ENCODE measurements at places on chromosomes 12 and 14.

GRCh38 chr12:112947314-112947713 lies 9.0 kb downstream of the OAS3 start:
- H3K36me3 ChIP-seq, result peaks cover 41% of the 10 kb centered on the region
- no peak overlapping the region for H3K27ac ChIP-seq
- H3K27me3 ChIP-seq, result no peaks in the 10 kb centered on the region
- no peak overlapping the region for H3K4me3 ChIP-seq

DNA sequence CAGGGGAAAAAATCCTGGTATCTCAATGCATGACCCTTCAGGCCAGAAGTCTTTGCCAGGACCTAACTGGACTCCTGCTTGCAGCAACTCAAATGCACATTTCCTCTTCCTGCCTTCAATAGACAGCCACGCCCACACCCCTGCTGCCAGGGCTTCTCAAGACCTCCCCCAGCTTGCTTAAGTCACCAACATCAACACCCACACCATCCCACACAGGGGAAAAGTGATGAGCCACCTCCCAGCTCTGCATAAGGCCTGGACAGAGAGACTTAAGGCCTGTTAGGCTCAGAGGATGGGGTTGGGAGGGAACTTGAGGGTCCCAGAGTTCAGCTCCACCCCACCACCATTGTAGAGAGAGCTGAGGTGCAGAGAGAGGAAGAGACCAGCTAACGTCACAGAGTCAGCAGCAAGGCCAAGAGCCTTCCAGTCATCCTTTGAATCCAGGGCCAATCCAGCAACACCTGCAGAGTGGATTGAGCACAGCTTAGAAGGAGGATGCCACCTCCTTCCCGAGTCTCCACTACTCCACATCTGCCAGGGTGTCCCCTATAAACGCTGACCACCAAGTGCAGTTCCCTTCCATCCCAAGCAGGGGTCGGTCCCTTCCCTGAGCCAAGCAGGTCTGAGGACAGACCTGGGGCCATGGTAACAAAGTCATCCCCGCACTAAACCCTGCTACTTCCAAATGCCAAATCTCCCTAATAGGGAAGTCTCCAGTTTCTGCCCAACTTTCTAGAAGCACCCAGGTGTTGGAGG lies 50.0 kb downstream of the KDM2B start:
- peak overlapping the region; percentile 52 for H3K27ac ChIP-seq
- peaks cover 24% of the 10 kb centered on the region for H3K36me3 ChIP-seq
- H3K4me3 ChIP-seq, result no peak overlapping the region
- peak; percentile 47 for DNase-seq

GRCh38 chr12:111045941-111046340 lies 125.6 kb upstream of the MYL2 start:
- no peaks in the 10 kb centered on the region for H3K27me3 ChIP-seq
- DNase-seq, result no peak
- no peaks in the 10 kb centered on the region for H3K4me1 ChIP-seq
- no peak overlapping the region for H3K4me3 ChIP-seq

DNA sequence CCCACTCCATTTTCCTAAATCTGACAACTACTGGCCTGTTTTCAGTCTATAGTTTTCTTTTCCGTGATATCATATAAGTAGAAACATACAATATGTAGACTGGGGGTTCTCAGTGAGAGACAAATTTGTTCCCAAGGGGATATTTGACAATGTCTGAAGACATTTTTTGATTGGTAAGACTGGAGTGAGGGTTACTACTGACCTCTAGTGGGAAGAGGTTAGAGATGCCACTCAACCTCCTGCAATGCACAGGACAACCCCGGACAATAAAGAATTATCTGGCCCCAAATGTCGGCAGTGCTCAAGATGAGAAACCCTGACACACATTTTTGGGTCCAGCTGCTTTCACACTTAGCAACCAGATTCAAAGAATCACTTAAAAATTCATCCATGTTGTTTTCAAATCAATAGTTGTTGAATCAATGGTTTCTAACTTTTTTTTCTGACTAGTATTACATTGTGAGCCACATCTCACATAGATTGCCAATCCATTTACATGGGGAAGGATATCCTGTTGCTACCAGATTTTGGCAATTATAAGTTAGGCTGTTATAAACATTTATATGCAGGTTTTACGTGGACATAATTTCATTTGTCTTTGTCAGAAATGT lies 307.1 kb downstream of the RPL10L start:
- H3K27me3 ChIP-seq, result no peaks in the 10 kb centered on the region
- no peak overlapping the region for H3K4me3 ChIP-seq
- H3K27ac ChIP-seq, result no peak overlapping the region
- no peaks in the 10 kb centered on the region for H3K4me1 ChIP-seq
- no peak for DNase-seq

DNA sequence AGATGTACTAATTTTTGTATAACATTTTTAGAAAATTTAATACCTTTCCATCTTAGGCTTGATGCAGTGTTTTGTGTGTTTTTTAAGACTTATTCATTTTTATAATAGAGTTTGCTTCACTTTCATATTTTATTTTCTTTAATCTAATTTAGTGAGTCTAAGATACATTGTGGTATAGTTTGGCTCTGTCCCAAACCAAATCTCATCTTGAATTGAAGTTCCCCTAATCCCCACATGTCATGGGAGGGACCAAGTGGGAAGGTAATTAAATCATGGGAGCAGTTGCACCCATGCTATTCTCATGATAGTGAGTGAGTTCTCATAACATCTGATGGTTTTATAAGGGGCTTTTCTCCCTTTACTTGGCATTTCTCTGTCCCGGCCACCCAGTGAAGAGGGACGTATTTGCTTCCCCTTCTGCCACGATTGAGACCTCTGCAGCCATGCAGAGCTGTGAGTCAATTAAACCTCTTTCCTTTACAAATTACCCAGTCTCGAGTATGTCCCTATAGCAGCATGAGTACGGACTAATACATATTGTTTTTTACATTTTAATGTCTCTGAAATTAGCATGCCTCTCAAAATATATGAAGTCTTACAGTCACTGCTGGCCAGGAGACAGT lies 34.9 kb downstream of the GABARAPL1 start:
- no peak overlapping the region for H3K27ac ChIP-seq
- no peaks in the 10 kb centered on the region for H3K36me3 ChIP-seq
- DNase-seq, result no peak
- H3K27me3 ChIP-seq, result no peaks in the 10 kb centered on the region
- H3K4me3 ChIP-seq, result no peak overlapping the region

- H3K4me3 ChIP-seq, result no peak overlapping the region
- no peak for DNase-seq
- H3K36me3 ChIP-seq, result no peaks in the 10 kb centered on the region
- no peaks in the 10 kb centered on the region for H3K4me1 ChIP-seq
- H3K27ac ChIP-seq, result no peak overlapping the region
These were observed 102.2 kb downstream of the RASSF9 start for GRCh38 chr12:85733984-85734383.

DNA sequence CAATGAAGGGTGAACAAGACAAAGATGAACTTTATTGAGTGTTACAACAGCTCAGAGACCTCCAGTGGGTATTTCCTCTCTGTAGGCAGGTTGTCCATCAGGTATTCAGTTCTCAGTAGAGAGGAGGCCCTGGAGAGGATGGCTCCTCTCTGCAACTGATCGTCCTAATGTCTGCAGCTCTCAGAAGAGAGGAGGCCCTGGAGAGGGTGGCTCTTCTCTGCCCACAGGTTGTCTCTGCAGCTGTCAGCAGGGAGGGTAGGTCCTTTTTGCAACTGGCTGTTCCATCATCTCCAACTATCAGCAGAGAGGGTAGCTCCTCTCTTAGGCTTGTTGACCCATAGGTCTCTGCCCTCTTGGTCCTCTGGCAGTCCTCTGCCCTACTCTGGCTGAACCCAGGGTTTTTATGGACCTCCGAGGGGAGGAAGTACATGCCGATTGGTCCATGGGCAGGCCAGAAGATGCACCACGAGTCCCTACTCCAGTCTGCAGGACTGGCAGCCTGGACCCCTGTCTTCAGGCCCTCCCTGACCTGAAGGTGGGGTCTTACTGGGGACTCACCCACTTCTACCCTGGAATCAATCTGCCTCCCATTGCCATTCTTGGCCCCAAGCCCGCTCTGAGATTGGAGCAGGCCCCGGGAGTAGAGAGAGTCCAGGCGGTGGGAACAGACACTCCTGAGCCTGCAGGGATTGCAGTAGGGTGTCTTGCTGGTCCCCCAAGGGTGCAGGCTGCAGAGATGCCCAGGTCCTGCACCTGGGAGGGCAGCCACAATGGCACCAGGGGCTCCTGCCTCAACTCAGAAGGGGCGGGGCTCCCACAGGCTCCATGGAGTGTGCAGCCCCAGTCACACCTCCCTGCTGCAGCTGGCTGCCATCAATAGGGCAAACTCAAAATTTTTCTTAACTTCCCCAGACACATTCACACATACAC lies 2.3 kb downstream of the TMEM116 start:
- no peak overlapping the region for H3K4me3 ChIP-seq
- no peaks in the 10 kb centered on the region for H3K36me3 ChIP-seq
- H3K27me3 ChIP-seq, result no peaks in the 10 kb centered on the region

DNA sequence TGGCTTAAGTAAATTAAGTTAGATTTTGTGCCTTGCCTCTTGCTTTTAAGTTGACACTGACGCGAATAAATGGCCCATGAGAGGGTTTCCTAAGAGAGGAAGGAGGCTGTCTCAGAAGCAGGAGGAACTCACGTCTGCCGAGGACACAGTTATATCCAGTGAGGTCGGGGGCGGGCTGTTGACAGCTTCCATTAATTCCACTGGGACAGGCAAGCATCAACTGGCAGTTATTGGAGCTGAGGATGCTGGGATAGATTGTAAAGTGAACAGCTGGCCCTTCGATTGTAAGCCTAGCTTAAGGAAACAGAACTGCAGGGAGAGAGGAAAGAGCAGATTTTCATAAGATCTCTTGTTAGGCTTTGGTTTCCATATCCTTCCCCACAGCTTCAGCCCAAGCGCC lies 399.2 kb downstream of the IPO8 start:
- no peak for DNase-seq
- no peaks in the 10 kb centered on the region for H3K36me3 ChIP-seq
- no peaks in the 10 kb centered on the region for H3K27me3 ChIP-seq
- H3K27ac ChIP-seq, result no peak overlapping the region
- no peak overlapping the region for H3K4me3 ChIP-seq

GRCh38 chr12:31298515-31298910 lies 27.4 kb downstream of the SINHCAF start:
- H3K36me3 ChIP-seq, result peaks cover 41% of the 10 kb centered on the region
- H3K4me3 ChIP-seq, result no peak overlapping the region
- no peaks in the 10 kb centered on the region for H3K27me3 ChIP-seq
- H3K27ac ChIP-seq, result no peak overlapping the region
- DNase-seq, result no peak

DNA sequence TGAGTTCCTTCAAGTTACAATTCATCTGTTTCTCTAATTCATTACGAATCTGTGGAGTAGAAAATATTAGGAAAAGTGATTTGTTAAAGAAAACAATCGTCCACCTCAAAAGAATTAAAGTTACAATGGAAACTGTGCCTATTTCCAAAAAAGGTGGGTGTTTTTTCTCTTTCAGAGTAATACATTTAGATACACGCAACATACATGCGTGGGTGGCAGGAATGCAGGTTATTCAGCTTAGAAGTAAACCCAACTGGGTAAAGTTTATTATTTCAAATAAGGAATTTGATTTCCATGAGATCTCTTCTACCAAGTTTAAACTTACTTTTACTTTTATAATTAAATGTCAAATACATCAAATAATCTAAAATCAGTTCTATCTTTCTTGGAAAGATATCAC lies 52.2 kb downstream of the SSH1 start:
- no peaks in the 10 kb centered on the region for H3K27me3 ChIP-seq
- H3K4me3 ChIP-seq, result no peak overlapping the region
- no peaks in the 10 kb centered on the region for H3K4me1 ChIP-seq
- no peak for DNase-seq
- peaks cover 41% of the 10 kb centered on the region for H3K36me3 ChIP-seq

DNA sequence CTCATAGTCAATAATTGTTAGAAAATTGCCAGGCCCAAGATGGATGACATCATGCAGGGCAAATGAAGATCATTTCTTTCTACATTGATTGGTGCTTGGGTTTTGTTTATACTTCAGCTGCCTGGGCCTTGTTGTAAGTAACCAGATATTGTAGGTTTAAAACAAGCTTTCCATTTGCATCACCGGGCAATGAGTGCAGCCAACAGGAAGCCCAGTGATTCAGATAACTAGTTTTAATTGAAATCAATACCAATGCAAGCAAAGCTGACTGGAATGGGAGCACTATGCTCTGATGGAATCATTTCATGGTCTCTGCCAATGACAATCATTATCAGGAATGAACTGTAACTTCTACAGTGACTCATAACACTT lies 279.3 kb downstream of the DUSP6 start:
- H3K27ac ChIP-seq, result no peak overlapping the region
- no peak for DNase-seq
- no peaks in the 10 kb centered on the region for H3K27me3 ChIP-seq
- no peak overlapping the region for H3K4me3 ChIP-seq
- no peaks in the 10 kb centered on the region for H3K36me3 ChIP-seq
- no peaks in the 10 kb centered on the region for H3K4me1 ChIP-seq

GRCh38 chr14:20198991-20199390 lies 8.3 kb downstream of the OR11G2 start:
- no peaks in the 10 kb centered on the region for H3K27me3 ChIP-seq
- no peaks in the 10 kb centered on the region for H3K4me1 ChIP-seq
- no peaks in the 10 kb centered on the region for H3K36me3 ChIP-seq
- DNase-seq, result no peak
- no peak overlapping the region for H3K4me3 ChIP-seq

DNA sequence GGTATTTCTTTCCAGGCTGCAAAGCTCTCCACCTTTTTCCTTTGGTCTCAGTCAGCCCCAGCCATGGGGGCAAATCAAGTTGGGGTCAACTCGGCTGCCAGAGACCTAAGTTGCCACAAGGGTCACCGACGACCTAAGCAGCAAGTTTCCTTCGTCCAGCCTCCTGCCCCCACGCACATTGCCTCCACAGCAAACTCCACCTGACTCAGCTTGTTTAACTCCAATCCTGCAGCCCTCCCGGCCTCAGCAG lies 767 bp upstream of the KCNMB4 start:
- H3K27ac ChIP-seq, result no peak overlapping the region
- H3K27me3 ChIP-seq, result peaks cover 5% of the 10 kb centered on the region
- no peaks in the 10 kb centered on the region for H3K36me3 ChIP-seq
- peaks cover 18% of the 10 kb centered on the region for H3K4me1 ChIP-seq
- H3K4me3 ChIP-seq, result peak overlapping the region; percentile 63

GRCh38 chr12:91723191-91723590 lies 422.5 kb downstream of the BTG1 start:
- H3K27me3 ChIP-seq, result no peaks in the 10 kb centered on the region
- no peak for DNase-seq
- no peaks in the 10 kb centered on the region for H3K4me1 ChIP-seq
- no peaks in the 10 kb centered on the region for H3K36me3 ChIP-seq
- no peak overlapping the region for H3K4me3 ChIP-seq

GRCh38 chr14:96752594-96752993 lies 44.6 kb upstream of the VRK1 start:
- H3K36me3 ChIP-seq, result no peaks in the 10 kb centered on the region
- no peak overlapping the region for H3K4me3 ChIP-seq
